ENCODE measurements at places on chromosomes 6 and 20.

DNA sequence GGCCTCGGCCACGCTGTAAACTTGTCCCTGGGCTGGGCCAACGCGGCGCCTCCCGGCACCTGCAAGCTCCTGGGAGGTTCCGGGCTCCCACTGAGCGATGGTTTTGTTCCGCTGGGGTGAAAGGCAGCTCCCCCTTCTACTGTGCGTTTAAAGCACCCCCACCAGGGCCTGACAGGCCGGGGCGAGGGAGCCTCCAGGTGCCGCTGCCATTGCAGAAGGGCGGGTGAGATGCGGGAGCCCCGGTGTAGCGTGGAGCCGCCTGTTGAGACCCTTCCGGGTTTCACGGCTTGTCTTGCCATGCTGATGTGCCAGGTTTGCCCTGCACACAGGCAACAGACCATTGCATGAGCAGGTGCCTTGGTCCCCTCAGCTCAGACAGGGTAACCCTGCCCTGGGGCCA, 2.9 kb downstream of the COL20A1 start:
- no peak for DNase-seq

DNA sequence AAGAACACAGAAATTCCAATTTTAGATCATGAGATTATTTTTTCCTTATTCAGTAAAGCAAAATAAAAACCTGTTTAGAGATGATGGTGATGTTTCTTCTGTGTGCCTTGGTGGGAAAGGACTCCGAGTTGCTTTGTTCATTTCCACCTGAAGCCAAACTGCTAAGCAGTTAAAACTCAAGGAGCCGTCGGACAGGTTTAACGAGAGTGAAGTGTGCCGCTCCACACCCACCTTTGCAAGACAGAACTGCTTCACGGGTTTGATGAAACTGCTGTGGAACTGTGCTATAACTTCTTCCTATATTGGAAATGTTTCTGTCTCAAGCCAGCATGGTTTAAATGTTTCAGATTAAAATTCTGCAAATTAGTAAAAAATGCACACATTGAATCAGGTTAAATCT, 9.2 kb upstream of the DSP start:
- DNase-seq: peak; percentile 62

GRCh38 chr20:11949711-11950110, 32.0 kb downstream of the BTBD3 start:
- no peak for DNase-seq

- DNase-seq: no peak
Measured at GRCh38 chr6:89509777-89510281, 76.9 kb downstream of the ANKRD6 start.

- no peak for DNase-seq
Measured at GRCh38 chr6:92259171-92259570, 1160.2 kb downstream of the EPHA7 start.

- no peak for DNase-seq
Measured at GRCh38 chr6:71029555-71029954, 72.7 kb upstream of the B3GAT2 start.

GRCh38 chr6:21201187-21201586, 392.4 kb upstream of the SOX4 start:
- no peak for DNase-seq

GRCh38 chr6:168968228-168968627, 285.4 kb downstream of the THBS2 start:
- DNase-seq: no peak

GRCh38 chr6:157770946-157771345, 52.1 kb upstream of the SNX9 start:
- DNase-seq: no peak

DNA sequence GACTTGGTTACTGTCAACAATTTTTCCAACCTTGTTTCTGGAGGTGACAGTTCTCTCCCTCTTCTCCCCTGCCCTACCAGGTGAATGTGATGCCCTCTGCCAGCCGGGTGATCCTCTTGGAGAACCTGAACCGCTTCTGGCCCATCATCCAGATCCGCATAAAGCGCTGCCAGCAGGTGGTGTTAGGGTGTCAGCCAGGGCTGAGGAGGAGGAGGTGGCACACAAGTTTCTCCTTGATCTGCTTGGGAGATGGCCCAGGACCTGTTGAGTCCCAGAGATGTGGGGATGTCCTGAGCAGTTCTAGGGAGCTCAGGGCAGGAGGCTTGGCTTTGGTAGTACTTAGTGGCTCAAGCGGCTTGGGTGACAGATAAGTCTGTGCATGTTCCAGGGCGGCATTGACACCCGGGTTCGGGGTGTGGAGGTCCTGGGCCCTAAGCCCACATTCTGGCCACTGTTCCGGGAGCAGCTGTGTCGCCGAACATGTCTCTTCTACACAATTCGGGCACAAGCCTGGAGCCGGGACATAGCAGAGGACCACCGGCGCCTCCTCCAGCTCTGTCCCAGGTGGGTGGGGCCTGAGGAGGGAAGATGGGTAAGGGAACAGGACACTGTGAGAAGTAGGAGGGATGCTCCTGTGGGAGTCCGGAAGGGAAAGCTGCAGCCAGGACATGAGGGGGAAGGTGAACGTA, 21.2 kb downstream of the CUL9 start:
- DNase-seq: no peak

DNA sequence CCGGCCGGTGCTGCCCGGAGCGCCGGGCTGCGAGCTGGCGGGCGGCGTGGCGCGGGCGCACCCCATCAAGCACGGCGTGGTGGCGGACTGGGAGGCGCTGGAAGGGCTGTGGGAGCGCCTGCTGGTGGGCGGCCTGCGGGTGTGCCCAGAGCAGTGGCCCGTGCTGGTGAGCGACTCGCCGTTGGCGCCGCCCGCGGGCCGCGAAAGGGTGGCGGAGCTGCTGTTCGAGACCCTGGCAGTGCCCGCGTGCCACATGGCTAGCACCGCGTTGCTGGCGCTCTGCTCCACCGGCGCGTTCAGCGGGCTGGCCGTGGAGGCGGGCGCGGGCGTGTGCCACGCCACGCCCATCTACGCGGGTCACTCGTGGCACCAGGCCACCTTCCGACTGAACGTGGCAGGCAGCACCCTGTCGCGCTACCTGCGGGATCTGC, 517 bp downstream of the ACTL10 start:
- DNase-seq: no peak

DNA sequence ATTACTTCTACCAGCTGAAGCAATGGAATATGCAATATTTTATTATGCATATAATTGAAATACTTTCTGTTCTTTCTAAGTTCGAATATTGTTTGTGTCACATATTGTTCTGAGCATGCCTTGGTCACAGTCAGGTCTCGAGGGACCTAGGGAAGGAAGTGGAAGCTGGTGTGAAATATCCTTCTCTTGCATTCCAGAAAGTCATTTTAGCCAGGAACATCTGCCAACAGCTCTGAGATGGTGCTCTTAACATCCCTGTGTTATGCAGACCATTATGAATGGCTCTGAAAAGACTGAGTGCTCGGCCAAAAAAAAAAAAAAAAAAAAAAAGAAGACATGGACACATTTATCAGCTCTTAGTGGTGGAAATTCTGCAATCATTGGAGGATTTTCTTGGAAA, 132.7 kb upstream of the JAG1 start:
- no peak for DNase-seq

DNA sequence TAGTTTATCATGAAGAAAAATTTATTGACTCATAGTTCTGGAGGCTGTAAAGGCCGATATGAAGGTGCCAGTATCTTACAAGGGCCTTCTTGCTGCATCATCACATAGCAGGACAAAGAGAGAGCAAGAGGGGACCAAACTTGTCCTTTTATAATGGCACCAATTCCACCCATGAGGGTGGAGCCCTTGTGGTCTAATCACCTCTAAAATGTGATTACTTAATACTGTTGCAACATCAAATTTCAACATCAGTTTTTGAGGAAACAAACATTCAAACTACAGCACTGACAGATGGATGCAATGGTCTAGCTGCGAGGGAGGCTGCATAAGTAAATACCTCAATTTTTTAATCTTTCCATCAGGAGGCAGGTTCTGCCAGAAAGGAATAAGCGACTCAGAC, 76.7 kb upstream of the LAMA2 start:
- no peak for DNase-seq

DNA sequence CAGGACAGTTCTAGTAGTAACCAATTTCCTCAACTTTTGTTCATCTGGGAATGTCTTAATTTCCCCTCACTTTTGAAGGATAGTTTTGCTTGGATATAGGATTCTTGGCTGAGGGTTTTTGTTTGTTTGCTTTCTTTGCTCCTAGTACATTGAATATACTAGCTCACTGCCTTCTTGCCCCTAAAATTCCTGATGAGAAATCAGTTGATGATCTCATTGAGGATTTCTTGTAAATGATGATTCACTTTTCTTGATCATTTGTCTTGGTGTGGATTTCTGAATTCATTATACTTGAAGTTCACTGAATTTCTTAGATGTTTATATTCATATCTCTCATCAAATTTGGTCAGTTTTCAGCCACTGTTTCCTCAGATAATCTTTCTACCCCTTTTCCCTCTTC, 49.1 kb upstream of the PRDM1 start:
- no peak for DNase-seq

GRCh38 chr20:60877071-60877857, 374.8 kb upstream of the CDH4 start:
- no peak for DNase-seq

GRCh38 chr6:144305985-144306384, 20.9 kb downstream of the UTRN start:
- no peak for DNase-seq

DNA sequence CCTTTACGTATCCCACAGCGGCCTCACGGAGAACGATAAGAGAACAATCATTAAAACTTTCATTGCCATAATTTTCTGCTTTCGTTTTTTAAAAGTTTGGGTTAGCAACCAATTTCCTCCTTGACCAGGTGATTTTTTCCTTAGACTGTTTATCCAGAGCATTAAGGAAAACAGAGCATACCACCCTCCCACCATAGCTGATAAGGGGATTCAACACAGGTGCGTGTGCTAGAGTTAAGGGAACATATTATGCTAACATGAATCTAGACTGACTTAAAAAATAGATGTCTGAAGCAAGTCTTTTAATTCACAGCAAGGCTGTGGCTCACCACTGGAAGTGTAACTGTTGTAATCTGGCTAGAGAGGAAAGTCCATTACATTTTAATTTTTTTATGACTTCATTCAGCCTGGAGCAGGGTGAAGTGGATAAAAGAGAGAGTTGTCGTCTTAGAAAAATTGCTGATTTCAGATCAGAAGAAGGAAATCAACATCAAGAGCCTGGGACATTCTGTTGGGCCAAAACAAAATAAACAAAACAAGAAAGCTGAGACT, 5.5 kb upstream of the SLC22A2 start:
- DNase-seq: no peak

GRCh38 chr20:44457016-44457415, 18.7 kb upstream of the TTPAL start:
- no peak for DNase-seq

DNA sequence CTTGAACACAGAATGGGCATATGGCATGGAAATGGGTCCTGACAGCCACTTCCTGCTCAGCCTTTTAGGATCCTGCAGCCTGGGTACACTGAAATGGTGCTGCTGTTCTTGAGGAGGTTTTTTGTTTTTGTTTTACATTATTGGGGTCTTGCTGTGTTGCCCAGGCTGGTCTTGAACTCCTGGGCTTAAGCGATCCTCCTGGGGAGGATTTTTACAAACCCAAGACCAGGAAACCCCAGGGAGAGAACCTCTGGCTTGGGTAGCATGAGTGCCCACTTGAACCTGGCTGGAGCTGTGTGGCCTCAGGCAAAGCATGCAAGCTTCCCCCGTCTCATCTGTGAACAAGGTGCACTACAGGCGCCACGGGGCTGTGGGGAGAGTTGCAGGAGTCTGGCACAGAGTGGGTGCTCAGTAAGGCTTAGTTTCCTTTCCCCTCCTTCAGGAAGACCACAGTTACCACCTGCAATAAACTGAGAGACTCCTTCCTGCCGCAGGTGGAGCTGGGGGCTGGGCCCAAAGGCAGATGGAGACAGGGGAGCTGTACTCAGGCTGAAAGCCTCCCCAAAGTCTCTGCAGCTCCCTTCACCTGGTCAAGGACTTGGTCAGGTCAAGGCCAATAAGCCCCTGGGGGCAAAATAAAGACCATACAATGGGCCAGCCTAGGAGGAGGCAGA, 1.8 kb downstream of the SLA2 start:
- no peak for DNase-seq

DNA sequence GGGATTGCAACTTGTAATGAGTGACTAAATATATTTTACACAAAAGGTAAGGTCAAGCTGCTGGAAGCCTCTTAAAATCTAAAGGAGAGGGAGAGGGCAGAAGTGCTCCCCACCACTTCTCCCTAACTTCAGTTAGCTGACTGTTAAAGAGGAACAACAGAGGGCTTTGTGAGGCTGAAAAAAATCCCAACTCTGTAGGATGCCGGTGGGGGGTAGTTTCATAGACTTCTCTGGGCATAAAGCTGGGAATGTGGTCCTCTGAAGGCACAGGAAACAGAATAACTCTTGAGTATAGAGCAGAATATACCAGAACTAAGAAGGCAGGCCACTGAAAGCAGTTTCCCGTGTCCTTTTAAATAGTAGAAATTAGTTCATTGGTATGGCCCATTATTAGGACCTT, 71.6 kb downstream of the KIF6 start:
- DNase-seq: no peak

GRCh38 chr6:12280458-12280857, 9.7 kb upstream of the EDN1 start:
- no peak for DNase-seq

DNA sequence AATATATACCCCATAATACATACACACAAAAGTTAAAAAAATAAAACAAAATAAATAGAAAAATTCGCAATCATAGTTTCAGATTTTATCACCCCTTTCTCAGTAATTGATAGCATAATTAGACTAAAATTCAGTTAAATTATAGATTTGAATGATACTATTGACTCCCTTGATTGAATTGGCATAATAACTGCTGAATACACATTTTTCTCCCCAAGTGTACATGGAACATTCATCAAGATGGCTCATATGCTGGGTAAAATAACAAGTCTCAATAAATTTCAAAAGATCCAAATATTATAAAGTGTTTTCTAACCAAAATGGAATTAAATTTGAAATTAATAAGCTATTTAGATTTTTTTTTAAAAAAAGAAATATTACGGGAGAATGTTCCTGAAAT, 616.1 kb downstream of the MAFB start:
- DNase-seq: no peak

GRCh38 chr6:15709651-15710269, 46.9 kb upstream of the DTNBP1 start:
- no peak for DNase-seq

DNA sequence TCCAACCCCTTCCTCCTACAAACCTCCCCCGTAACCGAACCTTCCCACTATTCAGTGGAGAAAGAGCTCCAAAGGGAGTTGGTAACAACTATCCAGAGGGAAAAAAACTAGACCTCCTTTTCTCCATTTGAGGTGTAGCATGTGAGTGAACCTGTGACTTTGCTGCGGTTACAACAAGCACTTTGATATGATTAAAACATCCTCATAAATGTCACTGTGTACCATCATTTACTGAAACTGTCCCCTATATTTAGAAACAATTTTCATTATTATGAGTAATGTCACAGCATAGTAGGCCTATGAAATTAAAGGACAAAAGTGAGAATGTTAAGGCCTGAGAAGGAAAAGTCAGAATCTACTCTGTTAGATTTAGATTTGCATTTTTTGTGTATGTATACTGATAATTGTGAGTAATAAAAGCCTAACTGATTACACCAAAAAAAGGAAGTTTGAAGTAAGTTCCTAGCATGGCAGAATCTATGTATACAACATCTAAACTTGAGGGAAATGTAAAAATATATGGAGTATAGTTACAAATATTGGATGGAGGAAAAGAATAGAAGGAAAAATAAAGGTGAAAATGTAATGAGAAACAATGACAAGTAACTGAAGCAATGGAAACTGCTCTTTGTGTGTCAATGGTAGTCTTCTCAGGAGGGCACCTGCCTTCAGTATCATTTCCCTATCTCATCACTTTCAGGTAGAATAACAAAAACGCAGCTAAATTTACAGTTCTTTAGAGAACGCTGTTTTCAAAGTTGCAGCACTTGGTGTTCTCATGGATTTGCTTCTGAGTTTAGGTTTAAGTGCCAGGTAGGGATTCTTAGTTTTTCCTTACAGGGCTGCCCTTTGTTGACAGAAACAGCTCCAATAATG, 145.9 kb downstream of the IMPG1 start:
- DNase-seq: no peak

Measured in right renal pelvis (tissue), 4 donors.